DMS79 treated with DMSO at 0.1 percent for 48 hours (cell line): ENCODE measurements at places on chromosomes 13 and 19.

DNA sequence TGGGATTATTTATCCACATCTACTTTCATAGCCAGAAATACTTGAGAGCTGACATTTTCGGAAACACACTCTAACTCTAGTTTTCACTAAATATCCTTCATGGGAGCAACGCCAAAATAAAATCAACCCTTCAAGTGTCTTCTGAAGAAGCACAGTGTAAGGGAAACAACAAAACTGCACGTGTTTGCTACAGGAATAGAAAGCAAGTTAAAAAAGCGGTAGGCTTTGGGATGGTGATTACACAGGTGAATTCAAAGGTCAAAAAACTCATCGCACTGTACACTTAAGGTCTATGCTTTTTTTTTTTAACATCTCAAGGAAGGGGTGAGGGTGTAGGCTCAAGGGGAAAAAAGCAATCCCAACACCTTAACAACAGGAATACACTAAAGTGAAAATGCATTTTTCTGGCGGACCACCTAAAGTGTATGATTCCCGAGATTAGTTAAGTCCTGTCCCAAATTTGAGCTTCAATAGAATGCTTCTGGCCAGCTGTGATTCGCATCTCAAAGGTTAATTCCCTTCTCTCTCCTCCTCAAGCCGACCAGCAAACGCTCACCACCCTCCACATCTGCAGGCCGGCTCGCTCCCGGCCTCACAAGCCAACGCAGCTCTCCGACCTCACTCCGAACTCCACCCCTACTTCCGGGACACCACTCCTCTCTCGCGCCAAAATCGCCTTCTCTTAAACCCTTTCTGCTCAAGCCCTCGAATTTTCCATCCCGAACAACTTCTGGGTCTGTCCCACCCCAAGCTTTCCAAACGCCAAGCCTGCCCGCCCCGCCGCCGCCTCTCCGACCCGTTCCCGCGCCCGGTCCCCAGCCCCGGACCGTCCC lies 1.1 kb downstream of the ARGLU1 start:
- DNase-seq = peak; percentile 64

GRCh38 chr19:11251217-11251616 lies 11.1 kb downstream of the DOCK6 start:
- DNase-seq = no peak

GRCh38 chr19:17404015-17404414 lies 1.4 kb downstream of the BST2 start:
- DNase-seq = no peak

DNA sequence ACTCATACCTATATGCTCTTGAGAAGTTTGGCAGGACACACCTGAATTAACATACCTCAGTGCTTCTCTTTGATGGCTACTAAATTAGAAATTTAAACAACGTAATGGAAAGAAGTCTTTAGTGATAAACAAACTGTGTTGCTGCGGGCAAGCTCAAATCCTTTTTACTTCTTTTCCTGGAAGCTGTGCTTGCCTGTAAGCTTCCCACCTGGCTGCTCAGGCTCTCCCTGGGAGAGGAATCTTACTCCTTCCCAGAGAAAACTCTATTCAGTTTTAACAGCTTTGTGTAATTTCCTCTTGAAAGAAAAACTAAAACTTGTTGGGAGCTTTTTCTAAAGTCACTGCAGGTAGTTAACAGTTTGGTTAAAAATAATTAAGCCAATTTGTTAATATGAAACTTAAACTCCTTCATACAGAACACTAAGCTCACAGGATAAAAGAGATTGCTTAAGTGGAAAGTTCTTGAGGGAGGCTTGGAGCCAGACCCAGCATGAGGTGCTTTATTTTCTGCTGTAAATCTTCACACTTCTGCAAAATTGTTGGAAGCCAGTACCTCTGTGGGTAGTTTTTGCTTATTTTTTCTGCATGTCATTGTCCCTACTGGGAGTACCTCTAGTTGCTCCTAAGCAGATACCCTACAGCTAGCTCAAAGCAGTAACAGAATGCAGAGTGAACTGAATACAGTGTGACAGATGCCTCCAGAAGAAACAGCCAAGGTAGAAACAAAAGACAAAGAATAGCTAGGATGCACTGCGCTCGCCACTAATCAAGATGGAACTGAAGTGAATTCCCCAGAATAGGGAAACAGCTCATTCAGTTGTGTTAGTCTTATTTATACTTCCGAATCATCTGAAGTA lies 1253.0 kb downstream of the PCDH17 start:
- no peak for DNase-seq
